Activated CD4-positive, alpha-beta T cell treated with anti-CD3 and anti-CD28 coated beads, Interleukin-2, amount 50 U/mL, for 4 hours (primary cell): ENCODE measurements at places on chromosomes 7 and 10.

DNA sequence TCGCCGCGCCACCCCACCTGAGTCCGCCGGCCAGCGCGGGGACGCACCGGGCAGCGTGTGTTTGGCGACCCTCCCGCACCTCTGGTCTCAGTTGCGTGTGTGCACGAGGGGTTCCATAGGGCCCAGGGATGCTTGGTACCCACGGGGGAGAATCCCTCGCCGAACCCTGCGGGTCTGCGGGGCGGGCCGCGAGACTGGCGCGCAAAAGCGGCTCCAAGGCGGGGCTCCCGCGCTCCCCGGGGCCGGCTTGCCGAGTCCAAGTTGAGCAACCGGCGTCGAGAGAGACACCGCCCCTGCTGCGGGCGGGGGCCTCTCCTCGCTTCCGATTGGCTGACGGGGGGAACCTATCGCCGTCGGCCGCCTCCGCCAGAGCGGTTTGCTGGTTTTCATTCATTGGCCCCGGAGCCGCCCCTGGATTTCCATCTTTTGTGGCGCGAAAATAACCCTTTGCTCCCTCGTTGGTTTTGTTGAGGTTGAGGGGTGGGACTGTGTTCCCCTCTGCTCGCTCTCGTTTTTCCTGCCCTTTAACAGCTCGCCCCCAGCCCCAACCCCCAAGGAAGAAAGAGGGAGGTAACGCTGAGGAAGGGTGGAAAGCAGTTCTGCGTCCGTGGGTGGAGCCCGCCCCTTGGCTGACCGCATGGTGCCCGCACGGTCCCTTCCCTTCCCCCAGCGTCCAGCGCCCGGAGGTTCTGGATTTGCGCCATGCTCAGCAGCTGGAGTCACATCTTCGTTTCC lies 4.0 kb upstream of the IGF2BP3 start:
- DNase-seq: no peak

- no peak for DNase-seq
These were observed 18.8 kb upstream of the GARS1 start for GRCh38 chr7:30575910-30576309.

DNA sequence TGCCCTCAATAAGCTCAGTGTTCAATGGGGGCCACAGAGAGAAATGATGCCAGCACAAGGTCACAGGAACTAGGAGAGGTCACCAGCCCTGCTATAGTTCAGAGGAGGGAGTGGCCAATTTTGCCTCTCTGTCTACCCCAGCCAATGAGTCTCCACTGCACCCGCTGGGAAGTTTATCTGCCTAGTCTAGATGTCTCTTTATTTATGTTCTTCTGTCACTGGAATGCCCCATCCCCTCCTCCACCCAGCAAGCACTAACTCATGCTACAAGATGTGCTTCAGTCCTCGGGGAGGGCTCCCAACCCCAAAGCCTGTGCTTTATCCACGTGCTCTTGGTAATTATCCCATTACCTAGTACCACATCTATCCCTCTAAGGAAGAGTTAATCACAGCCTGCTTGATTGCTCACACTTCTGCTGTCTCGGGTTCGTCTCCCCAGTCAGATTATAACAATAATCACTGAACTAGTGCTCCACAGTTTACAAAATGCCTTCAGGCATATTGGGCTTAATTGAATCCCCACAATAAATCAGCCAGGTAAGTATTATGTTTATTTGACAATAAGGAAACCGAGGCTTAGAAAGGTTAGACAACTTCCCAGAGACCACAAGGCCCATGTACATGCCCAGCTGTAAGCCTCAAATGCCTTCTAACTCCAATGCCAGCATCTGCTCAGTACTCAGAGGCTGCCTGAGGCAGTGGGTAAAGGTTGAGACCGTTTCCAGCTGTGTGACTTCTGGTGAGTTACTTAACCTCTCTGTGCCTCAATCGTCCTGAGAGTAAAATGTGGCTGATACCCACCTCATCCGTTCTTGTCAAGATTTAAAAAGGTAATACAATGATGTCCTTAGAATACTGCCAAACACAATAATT lies 3.9 kb downstream of the HIP1 start:
- no peak for DNase-seq

DNA sequence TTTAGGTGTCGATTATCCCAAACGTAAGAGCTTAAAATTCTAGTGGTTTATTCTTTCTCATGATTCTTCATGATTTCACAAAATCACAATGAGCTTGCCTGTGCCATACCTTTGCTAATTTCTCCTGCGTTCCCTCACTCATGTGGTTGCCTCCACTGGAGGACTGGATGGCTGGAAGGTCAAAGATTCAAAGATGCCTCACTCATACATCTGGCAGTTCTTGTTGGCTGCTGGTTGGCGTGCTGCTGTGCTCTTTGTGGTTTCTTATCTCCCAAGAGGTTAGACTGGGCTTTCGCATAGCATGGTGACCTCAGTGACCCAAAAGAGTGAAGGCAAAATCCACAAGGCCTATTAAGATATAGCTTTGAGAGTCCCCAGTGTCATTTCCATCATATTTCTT lies 877.6 kb upstream of the AUTS2 start:
- DNase-seq: no peak

DNA sequence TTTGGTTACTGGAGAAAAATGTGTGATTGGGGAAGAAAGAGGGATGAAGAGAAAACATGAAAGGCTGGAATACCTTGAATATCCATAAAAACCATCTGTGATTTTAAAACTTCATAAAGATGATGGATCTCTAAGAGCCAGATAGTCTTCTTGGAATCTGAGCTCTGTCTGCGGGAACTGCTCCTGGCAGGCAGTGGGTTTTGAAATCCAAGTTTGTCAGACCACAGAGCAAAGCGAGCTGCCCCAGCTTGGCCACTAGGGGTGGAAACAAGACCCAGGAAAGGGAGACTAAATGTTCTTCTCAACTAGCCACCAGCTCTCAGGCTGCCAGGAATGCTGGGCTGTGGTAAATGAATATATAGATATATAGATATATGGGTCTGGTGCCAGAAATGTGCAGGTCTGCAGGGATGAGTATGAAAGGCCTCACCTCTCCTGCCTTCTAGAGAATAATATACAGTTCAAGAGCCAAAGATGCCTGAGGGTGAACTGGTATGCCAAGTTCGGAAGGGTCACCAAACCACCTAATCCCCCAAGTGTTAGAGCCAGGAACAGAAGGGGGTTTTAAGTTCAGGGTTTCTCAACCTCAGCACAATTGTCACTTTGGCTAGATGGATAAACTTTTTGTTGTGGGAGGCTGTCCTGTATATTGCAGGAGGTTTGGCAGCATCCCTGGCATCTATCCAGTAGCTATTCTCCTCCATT lies 208.8 kb downstream of the KCNMA1 start:
- DNase-seq: no peak

DNA sequence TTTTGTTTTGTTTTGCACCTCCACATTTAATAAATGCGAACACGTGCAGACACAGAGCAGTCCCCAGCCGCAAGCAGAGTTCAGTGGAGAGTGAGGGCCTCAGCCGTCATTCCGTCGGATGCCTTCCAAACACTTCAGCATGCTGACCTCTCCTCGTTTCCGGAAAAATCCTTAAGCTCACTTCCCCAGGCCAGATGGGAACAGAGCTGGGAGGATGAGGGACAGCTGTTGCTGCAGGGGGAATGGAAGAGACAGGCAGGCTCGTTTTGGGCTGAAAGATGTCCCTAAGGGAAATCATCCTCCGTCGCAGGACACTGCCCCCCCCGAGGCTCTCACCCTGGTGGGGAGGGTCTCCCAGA lies 17.2 kb upstream of the FGFR2 start:
- no peak for DNase-seq

GRCh38 chr10:49605216-49605938 lies 4.7 kb upstream of the SLC18A3 start:
- DNase-seq: no peak

DNA sequence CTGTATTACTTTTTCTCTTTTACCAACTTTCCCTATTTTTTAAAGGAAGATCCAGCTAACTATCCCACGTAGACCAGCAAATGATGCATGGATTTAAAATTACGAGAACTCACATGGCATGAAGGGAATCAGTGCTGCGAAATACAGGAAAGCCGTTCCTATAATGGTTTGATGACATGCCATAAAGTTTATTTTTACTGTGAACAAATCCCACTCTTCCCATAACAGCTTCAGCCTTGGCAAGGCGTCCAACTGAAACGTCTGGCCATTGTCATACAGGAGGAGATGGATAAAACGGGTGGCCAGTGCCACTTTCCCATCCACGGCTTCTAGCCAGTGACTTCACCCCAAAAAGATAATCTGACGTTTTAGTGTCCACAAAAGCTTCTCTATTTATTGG lies 106.2 kb upstream of the DDC start:
- no peak for DNase-seq

GRCh38 chr10:116744163-116744753 lies 1.9 kb upstream of the HSPA12A start:
- DNase-seq: no peak

- DNase-seq: no peak
These were observed 687.3 kb downstream of the DNAJB9 start for GRCh38 chr7:109256762-109257560.

GRCh38 chr10:79498291-79498829 lies 14.0 kb upstream of the EIF5AL1 start:
- no peak for DNase-seq
